ENCODE measurements at places on chromosomes 7 and 10.

GRCh38 chr7:54292171-54292925 lies 249.8 kb upstream of the VSTM2A start:
- DNase-seq, result no peak

DNA sequence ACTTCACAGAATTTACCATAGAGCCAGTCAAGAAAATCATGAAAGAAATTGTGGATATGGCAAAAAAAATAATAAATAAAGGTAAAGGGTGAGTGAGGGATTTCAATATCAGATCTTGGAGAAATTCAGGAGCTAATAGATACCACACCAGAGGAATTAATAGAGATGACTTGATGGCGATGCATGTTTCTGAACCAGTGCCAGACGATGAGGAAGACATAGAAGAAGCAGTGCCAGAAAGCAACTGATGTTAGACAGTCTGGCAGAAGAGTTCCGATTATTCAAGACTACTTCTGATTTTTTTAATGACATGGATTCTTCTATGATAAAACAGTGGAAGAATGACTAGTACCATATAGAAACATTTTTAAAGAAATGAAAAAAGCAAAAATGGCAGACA lies 314.7 kb downstream of the BICC1 start:
- DNase-seq, result no peak

- no peak for DNase-seq
Measured at GRCh38 chr7:124557587-124557986, 208.0 kb downstream of the GPR37 start.

GRCh38 chr7:117731455-117731854 lies 141.8 kb downstream of the CTTNBP2 start:
- no peak for DNase-seq

DNA sequence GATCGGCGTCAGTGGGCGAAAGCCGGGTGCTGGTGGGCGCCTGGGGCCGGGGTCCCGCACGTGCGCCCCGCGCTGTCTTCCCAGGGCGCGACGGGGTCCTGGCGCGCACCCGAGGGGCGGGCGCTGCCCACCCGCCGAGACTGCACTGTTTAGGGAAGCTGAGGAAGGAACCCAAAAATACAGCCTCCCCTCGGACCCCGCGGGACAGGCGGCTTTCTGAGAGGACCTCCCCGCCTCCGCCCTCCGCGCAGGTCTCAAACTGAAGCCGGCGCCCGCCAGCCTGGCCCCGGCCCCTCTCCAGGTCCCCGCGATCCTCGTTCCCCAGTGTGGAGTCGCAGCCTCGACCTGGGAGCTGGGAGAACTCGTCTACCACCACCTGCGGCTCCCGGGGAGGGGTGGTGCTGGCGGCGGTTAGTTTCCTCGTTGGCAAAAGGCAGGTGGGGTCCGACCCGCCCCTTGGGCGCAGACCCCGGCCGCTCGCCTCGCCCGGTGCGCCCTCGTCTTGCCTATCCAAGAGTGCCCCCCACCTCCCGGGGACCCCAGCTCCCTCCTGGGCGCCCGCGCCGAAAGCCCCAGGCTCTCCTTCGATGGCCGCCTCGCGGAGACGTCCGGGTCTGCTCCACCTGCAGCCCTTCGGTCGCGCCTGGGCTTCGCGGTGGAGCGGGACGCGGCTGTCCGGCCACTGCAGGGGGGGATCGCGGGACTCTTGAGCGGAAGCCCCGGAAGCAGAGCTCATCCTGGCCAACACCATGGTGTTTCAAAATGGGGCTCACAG lies 1.1 kb downstream of the EGFR start:
- DNase-seq, result no peak

DNA sequence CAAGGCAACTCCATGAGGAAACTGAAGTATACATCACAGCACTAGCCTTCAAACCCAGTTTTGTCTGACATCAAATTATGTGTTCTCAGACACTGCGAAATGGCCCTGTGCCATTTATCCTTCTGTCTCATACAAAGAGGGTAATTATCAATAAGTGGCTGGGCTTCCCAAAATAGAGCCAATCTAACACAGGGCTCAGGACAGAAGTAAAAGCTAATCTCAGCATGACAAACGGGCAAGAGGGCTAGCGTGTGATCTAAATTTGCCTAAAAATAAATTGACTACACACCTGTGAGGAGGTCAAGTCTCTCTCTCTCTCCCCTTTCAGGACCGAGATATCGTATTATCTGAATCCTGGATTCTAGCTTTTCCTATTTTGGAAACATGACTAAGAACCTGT lies 67.2 kb downstream of the DGKB start:
- peak; percentile 97 for DNase-seq

DNA sequence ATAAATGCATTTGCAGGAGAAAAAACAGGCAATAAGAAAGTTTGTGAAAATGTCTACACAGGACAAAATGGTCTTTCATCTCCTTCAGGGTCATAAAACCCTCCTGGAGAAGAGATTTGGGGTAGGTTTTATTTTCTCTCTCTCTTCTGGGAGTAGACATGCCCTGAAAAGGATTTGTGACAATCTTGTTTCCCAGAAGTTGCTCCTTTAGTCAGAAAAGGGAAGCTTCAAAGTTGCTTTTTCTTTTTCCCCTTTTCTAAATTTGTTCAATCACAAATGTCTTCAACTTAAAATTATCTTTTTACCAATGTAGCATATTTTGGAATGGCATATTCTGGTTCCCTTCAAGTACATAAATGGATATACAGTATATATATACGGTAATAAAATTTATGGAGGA lies 9.4 kb upstream of the ANKRD22 start:
- DNase-seq, result no peak

All from NCI-H1092 (cell line).